ENCODE measurements at places on chromosomes 16 and 17.
A peak's percentile ranks its signal among the peaks of the same experiment; 100 is the strongest.

GRCh38 chr17:38404174-38404943 is 23.9 kb upstream of the ARHGAP23 start:
- no peak for DNase-seq

DNA sequence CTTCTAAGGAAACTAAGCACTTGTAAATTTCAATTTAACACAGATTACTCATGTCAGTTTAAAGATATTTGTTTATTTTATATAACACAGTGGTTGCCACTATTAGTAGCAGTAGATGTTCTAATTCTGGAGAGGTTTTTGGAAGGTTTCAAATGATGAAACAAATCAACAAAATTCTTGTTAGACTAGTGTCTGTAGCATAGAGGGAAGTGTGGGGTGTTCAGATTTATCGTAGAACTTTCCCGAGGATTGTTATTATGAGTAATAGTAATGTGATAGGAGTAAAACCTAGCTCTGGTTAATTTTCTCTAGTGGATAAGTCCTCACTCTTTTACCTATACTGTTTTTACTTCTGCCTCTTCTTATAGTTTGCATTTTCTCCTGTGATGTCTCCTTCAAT is 6.3 kb downstream of the GAN start:
- no peak for DNase-seq

DNA sequence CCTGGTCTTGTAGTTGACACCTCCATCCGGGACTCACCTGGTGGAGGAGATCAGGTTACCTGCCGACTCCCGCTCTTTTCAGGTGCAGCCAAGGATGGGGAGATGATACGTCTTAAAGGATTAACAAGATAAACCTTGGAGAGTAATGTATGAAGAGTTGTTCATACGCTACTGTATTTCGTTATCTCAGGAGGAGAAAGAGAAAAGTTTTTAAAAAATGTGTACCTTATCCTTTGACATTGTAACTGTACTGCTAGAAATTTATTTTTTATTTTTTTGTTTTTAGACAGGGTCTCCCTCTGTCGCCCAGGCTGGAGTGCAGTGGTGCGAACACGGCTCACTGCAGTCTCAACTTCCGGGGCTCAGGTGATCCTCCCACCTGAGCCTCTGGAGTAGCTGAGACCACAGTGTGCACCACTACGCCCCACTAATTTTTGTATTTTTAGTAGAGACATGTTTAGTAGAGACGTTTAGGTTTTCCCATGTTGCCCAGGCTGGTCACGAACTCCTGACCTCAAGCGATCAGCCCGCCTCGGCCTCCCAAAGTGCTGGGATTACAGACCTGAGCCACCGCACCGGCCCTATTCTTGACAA is 764 bp upstream of the SMURF2 start:
- no peak for DNase-seq

GRCh38 chr17:51709694-51710633 is 448.6 kb downstream of the CA10 start:
- no peak for DNase-seq

- DNase-seq = no peak
Observed at GRCh38 chr16:80150978-80151721, 389.6 kb upstream of the DYNLRB2 start.

- peak; percentile 100 for DNase-seq
Observed at GRCh38 chr17:27980043-27980442, 62.4 kb upstream of the NLK start.

GRCh38 chr16:56355786-56356275 is 69.5 kb downstream of the AMFR start:
- DNase-seq = no peak

- no peak for DNase-seq
Observed at GRCh38 chr16:66491716-66492064, 58.2 kb downstream of the TK2 start.

GRCh38 chr16:14037960-14038359 is 33.2 kb upstream of the MRTFB start:
- no peak for DNase-seq

DNA sequence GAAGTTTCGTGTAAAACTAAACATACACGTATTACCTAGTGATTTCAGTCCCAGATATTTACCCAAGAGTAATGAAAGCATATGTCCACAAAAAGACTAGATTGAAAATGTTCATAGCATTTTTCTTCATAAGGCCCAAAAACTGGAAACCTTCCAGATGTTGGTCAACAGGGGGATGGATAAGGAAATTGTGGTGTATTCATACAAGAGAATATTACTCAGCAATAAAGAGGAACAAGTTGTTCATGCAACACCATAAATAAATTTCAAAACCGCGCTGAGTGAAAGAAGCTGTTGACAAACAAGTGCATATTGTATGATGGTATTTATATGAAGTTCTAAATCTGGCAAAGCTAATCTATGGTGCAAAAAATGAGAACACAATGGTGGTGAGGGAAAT is 54.1 kb upstream of the NFAT5 start:
- no peak for DNase-seq

DNA sequence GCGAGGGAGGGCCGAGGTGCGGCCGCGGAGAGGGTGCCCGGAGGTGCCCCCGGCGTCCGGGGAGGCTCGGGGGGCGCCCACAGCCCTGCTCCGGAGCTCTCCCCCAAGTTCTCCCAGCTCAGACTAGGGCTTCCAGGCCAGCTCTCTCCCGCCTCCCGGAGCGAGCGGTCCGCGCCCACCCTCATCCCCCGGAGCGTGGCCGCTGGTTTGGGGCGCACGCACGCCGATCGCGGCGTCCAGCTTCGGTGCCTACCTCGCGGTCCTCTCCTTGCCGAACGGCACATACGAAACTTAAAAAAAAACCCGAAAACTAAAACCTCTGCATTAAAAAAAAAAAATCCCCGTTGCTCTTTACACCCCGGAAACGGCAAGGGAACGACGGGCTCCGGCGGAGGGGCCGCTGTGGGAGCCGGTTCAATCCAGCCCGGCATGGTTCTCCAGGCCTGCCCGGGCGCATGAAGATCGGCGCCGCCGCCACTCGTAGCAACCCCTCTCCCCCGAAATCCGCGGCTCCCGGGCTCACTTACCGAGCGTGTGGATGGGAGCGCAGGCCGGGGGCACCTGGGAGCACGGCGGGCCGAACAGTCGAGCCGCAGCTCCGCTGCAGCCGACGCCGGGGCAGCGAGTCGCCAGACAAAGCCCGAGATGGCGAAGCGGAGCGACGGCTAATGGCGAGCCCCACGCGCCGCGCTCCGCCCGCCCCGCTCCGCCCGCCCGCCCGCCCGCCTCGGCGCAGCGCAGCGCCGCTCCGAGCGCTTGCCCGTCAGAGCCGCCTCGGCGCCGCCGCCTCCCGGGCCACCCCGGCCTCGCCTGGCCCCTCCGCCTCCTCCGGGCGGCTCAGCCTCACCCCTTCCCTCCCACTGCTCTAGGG is 973 bp upstream of the UBTF start:
- DNase-seq = no peak

- DNase-seq = no peak
Observed at GRCh38 chr16:67177743-67178699, 5.7 kb downstream of the MATCAP1 start.

DNA sequence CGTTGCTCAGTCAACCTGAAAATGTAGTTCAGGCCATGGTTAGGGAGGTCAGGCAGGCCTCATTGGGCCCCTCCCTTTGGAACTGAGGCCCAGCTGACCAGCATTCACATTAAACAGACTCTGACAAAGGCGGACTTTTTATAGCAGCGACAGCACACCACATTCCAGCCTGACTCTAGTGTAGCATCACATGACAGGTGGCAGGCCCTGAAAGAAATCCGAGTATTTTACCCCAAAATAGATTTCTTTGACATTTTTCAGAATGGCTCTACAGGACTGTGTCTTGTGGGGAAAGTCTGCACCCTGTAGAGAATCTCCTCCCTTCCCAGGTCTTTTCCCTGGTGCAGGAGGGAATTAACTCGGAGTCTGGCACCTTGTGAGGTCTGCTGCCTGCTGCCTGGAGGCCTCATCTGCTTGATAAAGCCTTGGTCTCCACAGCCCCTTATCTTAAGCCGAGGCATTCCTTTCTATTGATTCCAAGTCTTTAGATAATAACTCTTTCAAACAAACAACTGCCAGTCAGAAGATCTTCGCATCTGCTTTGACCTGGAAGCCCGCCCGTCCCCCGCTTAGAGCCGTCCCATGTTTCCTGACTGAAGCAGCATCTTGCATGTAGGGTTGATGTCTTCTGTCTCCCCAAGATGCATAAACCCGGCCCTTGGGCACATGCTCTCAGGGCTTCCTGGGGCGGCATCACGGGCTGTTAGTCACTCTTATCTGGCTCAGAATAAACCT is 44.0 kb upstream of the CAPN15 start:
- no peak for DNase-seq

DNA sequence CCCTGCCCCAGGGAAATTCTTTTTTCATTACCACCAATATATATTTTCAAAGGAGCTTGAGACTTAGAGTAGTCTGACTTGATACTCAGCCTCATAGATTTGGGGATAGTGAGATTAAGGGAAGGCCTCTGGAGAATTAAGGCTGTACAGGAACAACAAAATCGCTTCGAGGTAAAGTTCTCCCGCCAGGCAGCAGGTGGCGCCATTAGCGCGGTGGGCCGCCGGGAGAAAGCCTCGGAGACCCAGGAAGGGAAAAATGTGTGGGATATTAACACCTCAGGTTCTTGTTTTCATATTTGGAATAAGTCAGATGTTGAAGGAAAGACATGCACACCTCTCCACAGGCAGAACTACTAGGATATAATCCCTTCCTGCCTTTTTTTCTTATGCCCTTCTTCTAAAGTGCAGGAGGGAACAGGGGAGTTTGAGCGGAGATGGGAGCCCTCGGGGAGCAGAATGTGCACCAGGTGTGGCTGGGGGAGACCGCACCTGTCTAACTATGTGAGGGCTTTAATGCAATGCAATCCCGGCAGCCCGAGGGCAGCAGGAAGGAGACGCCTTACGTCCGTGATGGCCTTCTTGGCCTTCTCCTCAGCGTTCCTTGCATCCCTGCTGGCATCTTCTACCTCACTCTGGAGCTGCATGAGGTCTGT is 25.9 kb downstream of the MYH3 start:
- DNase-seq = no peak

GRCh38 chr17:1577583-1578013 is 15.0 kb upstream of the PITPNA start:
- no peak for DNase-seq

DNA sequence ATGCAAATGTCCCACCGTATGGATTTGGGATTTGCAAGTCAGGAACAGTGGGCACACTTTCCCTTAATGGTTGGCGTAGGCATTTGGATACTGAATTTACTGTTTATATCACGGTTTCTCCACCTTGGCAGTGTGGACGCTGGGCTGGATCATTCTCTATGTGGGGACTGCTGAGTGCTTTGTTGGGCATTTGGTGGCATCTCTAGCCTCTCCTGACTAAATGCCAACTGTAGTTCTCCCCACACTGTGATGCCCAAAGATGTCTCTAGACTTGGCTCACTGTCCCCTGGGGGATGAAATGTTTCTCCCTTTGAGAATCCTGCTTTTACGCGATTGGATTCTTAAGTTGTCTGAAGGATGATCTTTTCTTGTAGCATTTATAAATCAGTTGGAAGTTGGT is 49.0 kb downstream of the RBFOX1 start:
- no peak for DNase-seq

DNA sequence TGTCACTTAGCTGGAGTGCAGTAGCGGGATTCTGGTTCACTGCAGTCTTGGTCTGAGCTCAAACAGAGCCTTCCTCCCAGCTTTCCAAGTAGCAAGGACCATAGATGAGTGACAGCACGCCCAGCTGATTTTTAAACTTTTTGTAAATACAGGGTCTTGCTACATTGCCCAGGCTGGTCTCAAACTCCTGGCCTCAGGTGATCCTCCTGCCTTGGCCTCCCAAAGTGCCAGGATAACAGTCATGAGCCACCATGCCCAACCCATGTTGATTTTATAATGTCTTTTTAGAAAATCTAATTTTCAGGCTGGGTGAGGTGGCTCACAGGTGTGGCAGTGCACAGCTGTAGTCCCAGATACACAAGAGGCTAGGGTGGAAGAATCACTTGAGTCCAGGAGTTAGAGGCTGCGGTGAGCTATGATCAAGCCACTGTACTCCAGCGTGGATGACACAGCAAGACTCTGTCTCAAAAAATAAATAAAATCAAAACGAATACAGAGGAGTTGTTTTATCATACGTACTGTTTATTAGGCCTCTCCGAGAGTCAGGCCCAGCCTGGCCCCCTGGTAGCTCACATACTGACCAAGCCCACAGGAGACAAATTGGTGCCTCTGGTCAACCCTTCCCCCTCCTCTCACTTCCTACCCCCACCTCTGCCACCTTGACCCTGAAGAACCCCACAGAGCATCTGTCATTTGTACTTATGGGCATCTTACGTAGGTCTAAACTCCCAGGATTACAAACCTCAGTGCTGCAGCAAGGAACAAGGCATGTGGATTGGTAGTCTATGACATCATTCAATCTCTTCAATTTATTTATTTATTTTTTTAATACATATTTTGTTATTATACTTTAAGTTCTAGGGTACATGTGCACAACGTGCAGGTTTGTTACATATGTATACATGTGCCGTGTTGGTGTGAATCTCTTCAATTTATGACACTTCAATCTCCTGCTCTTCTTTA is 13.6 kb downstream of the C16orf86 start:
- no peak for DNase-seq

DNA sequence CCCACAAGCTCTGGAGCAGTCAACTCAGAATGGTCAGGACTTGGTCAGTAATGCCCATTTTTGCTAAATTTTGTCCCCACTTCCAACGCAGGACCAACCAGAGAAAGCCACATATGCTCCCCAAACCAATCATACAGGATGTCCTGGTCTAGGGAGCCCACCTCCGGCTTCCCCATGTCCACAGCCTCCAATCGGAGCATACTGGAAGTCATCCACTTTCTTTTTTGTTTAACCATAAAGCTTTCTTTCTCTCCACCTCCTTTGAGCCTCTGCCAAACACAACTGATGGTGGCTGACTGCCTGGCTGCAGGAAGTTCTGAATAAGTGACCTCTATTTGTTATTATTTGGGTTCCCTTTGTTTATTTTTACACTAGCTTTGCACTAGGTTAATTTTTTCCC is 549.1 kb downstream of the WWOX start:
- DNase-seq = no peak

GRCh38 chr16:11061629-11062270 is 117.4 kb downstream of the CLEC16A start:
- DNase-seq = no peak

GRCh38 chr16:11079652-11080187 is 135.4 kb downstream of the CLEC16A start:
- DNase-seq = no peak

DNA sequence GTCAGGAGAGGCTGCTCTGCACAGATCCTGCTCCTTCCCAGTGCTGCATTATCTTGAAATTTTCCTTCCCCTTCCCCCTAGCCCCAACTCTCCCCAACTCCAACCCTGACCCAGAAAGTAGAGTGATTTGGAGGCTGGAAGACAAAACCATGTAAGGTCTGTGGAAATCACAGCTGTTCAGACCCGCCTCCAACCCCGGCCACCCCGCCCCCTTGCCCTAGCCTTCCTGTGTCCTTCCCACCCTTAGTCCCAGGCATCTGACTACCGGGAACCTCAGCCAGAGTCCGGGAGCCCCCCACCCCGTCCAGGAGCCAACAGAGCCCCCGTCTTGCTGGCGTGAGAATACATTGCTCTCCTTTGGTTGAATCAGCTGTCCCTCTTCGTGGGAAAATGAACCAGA is at the start of gene AOC3:
TSS of gene AOC3 (plus strand) at position 246 of the 400 bp plus-strand sequence. CDS start at position 391, 145 bp downstream.
- DNase-seq = no peak

- no peak for DNase-seq
Observed at GRCh38 chr16:6146874-6147425, 1049.4 kb upstream of the EEF2KMT start.
